ENCODE measurements at places on chromosomes 12 and 14. TPM values are rescaled to one million over a fixed set of nuclear protein-coding genes. Genes with fewer than 3 reads are reported as not detected.

DNA sequence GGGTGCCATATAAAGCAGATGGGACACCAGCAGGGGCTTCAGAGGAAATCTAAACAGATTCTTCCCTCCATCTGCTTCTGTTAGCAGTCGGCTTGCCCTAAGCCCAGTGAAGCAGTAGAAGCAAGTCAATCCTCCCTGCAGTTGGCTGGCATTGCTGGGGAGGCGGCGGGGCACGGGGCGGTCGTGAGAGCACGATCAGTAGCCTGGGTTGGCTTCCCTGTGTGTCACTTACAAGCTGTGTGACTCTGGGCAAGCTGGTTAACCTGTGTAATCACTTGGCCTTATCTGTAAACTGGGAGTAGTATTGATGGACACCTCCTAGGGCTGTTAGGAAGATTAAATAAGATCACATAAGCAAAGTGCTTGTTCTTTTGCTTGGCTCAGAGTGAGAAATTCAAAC is 19.4 kb downstream of the MYRFL start:
- DNase-seq = no peak

- no peak for DNase-seq
Observed at GRCh38 chr14:87334997-87335685, 657.8 kb downstream of the GALC start.

GRCh38 chr14:34781242-34781641 is 66.8 kb upstream of the CFL2 start:
- no peak for DNase-seq

DNA sequence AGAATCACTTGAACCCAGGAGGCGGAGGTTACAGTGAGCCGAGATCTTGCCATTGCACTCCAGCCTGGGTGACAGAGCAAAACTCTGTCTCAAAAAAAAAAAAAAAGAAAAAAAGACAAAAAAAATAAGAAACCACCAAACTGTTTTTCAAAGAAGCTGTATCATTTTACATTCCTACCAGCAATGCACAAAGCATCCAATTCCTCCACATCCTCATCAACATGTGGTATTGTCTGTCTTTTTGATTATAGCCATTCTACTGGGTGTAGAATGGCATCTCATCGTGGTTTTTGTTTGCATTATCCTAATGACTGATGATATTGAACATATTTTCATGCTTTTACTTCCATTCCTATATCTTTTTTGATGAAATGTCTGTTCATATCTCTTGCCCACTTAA is 36.2 kb upstream of the GNG2 start:
- no peak for DNase-seq

The ALKBH1 gene
- 18.6 TPM for polyA plus RNA-seq

DNA sequence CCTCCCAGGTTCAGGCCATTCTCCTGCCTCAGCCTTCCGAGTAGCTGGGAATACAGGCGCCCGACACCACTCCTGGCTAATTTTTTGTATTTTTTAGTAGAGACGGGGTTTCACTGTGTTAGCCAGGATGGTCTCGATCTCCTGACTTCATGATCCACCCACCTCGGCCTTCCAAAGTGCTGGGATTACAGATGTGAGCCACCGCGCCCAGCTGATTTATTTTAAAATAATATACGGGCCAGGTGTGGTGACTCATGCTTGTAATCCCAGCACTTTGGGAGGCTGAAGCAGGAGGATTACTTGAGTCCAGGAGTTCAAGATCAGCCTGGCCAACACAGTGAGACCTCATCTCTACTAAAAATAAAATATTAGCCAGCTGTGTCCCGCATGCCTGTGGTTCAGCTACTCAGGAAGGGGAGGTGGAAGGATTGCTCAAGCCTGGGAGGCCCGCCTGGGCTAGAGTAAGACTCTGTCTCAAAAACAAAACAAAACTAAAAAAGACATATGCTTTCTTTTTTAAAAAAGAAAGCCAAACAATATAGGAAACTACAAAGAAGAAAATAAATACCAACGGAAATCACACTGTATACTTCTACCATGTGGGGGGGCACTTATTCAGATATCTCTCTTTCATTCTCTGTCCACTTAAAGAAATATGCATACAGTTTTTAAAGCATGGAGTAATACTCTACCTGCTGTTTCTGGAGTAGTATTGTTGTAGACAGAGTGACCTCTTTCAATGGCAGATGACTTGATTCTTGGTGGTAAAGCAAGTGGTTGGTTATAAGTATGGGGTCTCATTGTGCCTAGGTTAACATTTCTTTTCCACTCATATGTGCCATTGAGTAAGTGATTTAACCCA is 930 bp upstream of the MIA2 start:
- DNase-seq = no peak

DNA sequence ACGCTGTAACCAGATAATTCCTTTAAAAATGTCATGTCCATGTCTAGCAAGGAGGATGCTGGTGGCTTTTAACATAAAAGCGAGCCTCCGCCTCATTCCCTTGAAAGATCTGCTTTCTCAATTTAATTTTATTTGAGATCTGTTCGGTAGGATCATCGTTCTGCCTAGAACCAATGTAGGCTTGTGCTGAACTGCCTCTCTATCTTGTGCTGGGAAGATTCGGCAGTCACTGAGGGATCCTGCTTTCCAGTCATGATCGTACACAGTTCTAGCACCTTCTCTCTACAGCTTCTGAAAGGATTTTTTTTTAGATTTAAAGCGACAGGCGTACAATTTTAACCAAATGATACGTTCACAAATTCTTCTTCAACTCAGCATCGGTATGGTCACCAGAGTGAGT is 54.3 kb downstream of the PEBP1 start:
- peak; percentile 14 for DNase-seq

DNA sequence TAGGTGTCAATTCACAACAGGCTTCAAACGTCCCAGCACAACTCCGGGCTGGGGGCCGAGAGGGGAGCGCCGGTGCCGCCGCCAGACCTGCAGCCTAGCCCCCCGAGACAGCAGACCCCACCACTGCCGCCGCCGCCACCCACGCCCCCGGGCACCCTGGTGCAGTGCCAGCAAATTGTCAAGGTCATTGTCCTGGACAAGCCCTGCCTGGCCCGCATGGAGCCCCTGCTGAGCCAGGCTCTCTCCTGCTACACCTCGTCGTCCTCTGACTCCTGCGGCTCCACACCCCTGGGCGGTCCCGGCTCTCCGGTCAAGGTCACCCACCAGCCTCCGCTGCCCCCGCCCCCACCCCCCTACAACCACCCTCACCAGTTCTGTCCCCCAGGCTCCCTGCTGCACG is 39.4 kb downstream of the SLC6A12 start:
- DNase-seq = no peak

DNA sequence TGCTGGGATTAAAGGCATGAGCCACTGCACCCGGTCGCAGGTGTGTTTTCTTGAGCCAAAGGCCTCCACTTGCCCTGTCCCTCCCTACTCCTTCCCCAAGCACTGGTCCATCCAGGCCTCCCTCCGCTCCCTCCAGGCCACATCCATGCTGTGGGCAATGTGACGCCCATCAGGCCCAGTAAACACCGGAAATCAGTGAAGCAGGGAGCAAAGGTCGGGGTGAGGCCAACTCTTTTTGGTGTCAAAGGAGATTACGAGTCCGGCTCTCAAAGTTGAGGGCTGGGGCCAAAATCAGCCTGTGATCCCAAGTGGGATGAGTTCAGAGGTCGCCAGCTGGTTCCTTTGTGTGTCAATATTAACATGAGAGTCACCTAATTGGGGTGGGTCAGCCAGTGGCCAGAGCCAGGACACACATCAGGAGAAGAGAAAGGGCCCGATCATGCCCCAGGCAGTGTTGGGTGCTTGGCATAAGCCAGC is 195.7 kb downstream of the RBM19 start:
- DNase-seq = no peak

DNA sequence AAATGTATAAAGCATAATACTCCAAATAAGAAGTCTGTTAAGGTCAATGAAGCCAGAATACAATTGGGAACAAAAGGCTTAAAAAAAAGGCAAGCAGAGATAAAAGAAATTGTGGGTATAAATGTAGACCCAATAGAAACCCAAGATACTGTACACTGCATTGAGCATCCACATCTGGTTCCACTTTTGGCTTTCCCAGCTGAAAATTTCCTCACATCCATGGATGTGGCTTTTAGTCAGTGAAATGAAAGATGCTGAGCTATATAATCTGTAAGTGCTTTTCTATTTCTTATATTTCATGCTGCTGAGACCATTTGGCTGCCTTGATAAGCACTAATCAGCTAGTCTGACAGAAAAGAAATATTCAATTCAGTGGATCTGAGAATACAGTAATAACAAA is 83.5 kb downstream of the PTPRR start:
- no peak for DNase-seq

GRCh38 chr12:39502726-39503125 is 59.8 kb upstream of the KIF21A start:
- no peak for DNase-seq

The ADCY6 gene
- 101 TPM for polyA plus RNA-seq

- DNase-seq = no peak
Observed at GRCh38 chr12:92055877-92056276, 89.8 kb downstream of the BTG1 start.

The KRT81 gene
- not detected for polyA plus RNA-seq

DNA sequence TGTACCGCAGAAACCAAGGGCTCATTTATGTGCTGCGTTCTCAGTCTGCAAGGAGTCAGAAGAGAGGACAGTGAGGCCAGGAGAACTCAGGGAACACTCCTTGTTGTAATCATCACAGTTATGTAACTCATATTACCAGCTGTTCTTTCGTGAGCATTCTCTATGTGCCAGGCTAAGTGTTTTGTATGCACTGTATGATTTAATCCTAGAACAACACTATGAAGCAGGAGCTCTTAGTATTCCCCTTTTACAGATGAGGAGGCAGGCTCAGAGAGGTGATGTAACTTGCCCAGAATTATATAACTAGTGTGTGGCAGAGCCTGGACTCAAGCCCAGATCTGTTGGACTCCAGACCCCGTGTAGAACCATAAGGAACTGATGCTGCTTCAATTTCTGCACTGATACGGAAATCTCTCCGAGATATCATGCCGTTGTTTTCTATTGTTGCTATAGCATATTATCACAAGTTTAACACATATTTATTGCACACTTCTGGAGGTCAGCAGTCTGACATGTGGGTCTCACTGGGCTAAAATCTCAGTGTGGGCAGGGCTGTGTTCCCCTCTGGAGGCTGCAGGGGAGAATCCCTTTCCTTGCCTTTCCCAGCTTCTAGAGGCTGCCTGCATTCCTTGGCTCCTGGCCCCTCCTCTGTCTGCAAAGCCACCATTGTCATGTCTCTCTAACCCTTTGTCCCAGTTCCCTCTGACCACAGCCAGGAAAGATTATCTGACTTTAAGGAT is 16.3 kb upstream of the CD9 start:
- no peak for DNase-seq

DNA sequence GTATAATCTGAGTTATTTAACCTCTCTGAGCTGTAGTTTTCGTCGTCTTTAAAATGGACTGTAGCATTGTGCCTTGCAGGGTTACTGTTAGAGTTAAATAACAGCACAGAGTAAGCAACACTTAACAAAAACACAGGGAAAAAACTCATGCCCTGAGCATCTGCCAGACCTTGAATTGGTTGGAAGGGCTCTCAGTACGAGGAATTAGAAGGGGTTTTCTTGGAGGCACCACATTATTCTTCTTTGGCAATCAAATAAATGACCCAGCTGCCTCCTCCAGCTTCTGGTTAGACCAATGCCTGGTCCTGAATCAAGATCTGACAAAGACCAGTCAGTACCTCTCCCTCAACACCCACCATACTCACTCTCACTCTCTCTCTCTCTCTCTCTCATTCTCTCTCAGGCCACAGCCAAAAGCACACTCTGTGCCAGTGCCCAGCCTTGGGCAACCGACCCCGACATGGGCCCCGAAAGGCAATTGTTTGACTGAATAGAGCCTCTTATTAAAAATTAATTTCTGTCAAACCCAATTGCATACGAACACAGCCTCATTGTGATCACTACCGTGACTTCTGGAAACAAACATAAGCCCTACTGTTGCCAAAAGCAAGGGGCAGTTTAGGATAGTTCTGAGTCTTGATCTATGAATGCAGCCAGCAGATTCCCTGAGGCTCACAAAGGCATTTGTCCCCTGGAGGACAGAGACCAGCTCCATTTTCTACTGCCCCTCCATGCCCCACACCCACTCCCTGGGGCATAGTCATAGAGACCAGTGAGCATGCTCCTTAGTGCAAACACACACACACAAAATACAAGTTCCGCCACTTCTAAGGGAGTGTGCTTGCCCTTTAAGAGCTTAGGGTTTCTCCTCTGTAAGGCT is 23.9 kb downstream of the DUSP6 start:
- DNase-seq = no peak

DNA sequence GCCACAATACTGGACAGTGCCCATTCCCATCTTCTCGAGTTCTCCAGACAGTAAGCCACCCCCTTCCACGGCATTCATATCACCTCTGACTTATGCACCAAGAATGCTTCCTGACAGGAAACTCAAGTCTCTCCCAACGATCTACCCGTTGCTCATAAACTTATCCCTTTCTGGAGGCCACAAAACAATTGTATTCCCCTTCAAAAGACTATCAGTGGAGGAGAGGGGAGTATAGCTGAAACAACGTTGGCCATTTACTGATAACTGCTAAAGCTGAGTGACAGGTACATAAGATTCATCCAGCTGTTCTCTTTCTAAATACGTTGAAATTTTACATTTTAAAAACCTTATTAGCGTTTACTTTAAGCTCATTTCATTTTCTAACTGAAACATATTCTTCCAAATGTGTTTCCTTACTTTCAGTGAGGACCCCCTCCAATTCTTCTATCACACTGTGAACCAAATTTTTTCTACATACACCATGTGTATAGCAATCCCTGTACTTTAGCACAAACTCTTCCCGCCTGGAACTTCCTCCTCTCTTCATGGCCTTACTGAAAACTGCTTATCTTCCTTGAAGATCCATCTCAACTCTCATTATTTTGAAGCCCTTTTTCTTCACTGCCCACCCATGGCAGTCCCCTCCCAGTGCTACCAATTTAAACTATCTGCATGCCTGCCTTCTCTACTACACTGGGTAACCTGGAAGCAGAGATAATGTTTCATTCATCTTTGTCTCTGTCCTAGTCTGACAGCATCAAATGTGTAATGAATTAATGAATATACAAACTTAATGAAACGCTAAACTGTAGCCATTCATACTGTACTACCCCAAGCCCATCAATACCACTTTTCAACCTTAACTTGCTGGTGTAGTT is 28.8 kb downstream of the ATXN2 start:
- DNase-seq = no peak

DNA sequence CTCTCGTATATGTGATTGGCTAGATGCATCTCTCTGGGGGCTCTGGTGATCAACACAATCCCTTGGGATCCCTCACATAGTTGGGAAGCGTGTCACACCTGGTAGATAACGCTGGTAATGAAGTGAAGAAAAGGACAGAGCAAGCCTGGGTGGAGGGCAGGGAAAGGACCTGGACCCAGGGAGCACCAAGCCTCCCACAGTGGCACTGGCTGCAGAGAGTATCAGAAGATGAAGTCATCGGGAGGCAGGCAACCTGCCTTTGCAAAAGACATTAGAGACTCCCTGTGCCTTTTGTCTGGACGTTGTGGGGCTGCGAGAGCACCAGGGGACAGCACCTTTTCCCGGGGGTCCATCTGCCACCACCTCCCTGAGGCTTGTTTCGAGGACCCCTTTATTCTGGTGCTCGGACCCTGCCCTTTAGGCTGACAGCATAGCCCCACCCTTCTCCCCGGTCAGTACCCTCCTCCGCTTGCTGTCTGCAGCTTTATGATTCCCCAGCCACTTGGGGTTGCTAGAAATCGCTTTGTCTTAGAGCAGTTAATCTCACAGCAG is 116.4 kb downstream of the EML1 start:
- DNase-seq = no peak

Measured in renal cortex interstitium (tissue), 15 donors.